ENCODE measurements at places on chromosomes 2 and 18.

- H3K27ac ChIP-seq: no peak overlapping the region
- no peaks in the 10 kb centered on the region for H3K27me3 ChIP-seq
- no peak for DNase-seq
- no peak overlapping the region for H3K4me3 ChIP-seq
- no peaks in the 10 kb centered on the region for H3K36me3 ChIP-seq
Measured at GRCh38 chr18:65021021-65021420, 729.8 kb upstream of the CDH7 start.

- H3K4me3 ChIP-seq: no peak overlapping the region
- no peaks in the 10 kb centered on the region for H3K27me3 ChIP-seq
- no peak overlapping the region for H3K27ac ChIP-seq
Measured at GRCh38 chr2:101744832-101745231, 47.3 kb downstream of the MAP4K4 start.

DNA sequence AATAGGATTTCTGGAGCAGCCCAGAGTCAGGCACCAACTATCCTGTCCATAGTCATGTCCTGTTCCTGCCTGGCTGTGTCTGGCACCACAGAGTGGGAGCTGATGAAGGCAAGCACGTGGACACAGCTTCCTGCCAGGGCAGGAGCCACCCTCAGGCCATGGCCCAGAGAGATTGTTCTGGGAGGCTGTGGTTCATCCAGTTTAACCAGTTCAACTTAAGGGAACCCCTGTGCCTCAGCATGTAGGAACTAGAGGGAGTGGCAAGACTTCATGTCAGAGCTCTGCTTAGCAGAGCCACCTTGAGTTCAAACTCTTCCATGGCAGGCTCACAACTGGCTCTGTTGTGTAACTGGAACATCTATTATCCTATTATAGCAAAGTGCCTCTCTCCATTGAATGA, 73.2 kb upstream of the NCKAP5 start:
- no peaks in the 10 kb centered on the region for H3K4me1 ChIP-seq
- H3K36me3 ChIP-seq: no peaks in the 10 kb centered on the region
- H3K27me3 ChIP-seq: no peaks in the 10 kb centered on the region
- no peak overlapping the region for H3K27ac ChIP-seq

DNA sequence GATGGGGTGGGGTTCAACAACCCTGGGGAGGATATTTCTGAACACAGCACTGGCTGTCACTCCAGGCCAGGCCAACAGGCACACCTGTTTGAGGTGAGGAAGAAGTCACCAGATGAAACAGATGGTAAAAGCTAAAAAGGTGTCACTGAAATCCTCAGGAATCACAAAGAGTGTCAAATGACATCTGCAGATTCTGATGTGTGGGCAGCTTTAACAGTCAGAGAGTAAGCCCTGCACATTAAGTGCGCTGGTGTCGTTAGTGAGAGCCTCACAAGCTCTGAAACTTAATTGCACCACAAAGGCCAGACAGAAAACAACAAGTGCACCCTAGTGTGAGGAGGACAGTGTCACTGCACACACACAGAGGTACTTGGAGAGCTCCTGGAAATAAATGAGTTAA, 13.6 kb downstream of the FLACC1 start:
- no peak overlapping the region for H3K4me3 ChIP-seq
- no peaks in the 10 kb centered on the region for H3K36me3 ChIP-seq
- H3K27ac ChIP-seq: no peak overlapping the region
- H3K27me3 ChIP-seq: no peaks in the 10 kb centered on the region

DNA sequence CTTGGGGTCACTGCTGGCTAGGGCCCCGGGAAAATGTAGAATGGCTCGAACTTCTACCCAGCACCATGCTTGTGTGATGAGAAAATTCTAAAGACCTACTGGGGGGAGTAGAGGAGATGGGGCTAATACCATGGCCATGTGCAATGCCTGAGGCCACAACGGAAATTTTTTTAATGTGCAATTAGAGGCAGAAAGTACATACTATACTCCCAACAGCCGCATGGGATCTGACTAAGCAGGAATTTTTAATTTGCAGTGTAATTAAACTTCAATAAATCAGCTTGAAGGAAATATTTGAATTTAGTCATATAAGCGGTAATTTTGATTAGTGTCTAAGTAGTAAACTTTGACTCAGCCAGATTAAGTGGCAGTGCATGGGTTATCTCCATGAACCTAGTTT, 53.2 kb upstream of the CNGA3 start:
- no peak overlapping the region for H3K27ac ChIP-seq
- no peak for DNase-seq
- no peaks in the 10 kb centered on the region for H3K36me3 ChIP-seq
- no peak overlapping the region for H3K4me3 ChIP-seq
- no peaks in the 10 kb centered on the region for H3K4me1 ChIP-seq

GRCh38 chr2:120439637-120440384, 93.9 kb downstream of the INHBB start:
- H3K4me1 ChIP-seq: peaks cover 12% of the 10 kb centered on the region
- DNase-seq: no peak
- H3K27me3 ChIP-seq: no peaks in the 10 kb centered on the region

DNA sequence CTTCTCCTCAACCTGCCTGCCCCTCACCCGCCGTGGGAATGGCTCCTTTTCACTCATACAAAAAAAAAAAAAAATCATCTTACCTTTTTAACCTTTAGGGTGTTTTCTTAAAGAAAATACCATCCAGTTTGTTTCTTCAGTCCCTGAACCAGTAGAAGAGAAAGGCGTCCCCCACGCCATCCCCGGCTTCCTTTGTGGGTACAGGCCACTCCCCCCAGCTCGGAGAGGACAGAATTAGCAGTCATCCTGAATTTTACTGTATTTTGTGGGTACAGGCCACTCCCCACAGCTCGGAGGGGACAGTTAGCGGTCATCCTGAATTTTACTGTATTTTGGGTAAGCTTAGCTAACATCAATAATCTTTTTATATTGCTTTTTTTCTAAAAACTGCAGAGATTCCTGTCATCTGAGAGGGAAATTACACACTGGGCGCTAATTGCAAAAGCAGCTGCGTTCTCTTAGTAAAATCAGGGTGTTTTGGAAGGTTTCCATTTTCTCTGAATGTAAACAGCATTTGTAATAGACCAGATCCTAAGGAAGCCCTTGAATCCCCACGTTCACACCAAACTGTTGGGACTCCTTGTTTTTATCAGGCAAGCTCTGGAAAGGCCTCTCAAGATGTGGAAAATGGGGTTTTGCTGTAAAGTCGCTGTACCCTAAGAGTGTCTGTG, 72.5 kb downstream of the NFATC1 start:
- no peaks in the 10 kb centered on the region for H3K36me3 ChIP-seq
- no peak for DNase-seq
- no peaks in the 10 kb centered on the region for H3K27me3 ChIP-seq
- no peak overlapping the region for H3K27ac ChIP-seq
